ENCODE measurements at places on chromosomes 11 and 22.

DNA sequence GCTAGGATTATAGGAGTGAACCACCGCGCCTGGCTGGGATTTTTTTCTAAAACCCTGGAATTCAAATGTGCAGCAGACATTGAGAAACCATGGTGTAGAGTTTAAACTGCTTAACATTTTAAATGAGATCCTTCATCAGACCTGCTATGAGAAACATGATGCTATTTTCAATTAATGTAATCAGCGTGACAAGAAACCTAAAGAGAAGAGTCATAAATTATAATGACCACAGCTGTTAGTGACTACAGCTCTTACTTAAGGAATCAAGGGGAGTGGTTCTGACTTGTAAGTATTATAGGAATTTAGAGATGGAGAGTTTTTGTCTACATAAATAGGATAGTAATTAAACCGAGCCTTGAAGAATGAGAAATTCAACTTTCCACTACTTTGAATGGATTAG, 170.6 kb downstream of the BARX2 start:
- DNase-seq: no peak

DNA sequence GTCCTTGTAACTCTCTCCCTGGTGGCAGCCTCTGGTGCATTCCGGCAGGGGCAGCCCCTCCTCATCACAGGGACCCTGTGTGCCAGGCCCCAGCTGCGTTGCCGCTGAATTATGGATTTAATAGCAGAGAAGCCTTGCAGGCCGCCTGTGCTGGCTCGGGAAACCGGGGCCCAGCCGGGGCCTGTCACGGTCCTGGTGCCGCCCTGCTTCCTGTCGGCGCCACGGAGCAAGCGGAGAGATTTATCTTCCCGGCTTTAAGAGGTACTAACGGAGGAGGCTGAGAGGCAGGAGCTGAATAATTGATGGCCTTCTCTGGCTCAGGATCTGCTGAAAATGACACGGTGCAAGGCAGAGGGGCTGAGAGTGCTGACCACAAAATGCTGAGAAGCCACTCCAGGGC, 54.0 kb upstream of the CCDC188 start:
- DNase-seq: no peak

DNA sequence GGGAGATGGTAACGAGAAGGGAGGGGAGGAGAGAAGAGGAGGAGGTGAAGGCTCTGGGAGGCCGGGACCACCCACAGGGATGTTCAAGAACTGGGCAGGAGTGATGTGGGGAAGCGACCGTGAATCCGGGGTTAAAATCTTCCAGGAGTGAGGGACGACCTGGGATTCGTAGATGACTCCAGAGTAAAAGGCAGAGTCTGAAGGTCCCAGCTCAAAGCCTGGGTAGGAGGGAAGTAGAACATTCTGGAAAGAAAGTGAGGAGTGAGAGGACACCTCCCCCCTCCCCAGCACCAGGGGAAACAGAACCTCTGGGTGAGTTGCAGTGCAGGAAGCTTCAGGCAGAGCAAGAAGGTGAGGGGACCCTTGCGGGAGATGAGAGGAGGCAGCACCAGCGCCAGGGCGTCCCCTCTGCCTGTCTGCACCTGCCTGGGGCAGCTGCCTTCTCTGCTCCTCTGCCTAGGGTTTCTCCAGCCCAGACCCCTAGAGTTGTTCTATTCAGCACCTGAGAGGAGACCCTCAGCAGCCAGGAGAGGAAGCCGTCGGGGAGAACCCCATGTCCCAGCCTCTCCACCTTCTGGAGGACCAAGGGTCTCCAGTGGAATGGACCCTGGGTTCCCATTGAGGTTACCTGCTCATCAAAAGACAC, 49.7 kb downstream of the LINC01488 start:
- DNase-seq: no peak

DNA sequence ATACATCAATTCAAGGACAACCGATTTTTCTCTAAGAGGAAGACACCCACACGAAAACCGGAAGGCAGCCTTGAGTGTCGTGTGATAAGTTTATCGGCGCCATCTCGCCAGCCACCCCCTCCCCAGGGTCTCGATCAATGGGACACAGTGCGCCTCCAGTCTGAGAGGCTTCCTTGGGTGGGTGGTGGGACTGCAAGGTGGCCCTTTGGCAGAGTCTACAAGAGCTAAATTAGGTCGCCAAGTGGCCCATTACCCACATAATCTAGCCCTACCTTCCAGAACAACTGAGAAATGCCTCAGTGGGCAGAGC, 64.0 kb downstream of the CD6 start:
- DNase-seq: no peak

DNA sequence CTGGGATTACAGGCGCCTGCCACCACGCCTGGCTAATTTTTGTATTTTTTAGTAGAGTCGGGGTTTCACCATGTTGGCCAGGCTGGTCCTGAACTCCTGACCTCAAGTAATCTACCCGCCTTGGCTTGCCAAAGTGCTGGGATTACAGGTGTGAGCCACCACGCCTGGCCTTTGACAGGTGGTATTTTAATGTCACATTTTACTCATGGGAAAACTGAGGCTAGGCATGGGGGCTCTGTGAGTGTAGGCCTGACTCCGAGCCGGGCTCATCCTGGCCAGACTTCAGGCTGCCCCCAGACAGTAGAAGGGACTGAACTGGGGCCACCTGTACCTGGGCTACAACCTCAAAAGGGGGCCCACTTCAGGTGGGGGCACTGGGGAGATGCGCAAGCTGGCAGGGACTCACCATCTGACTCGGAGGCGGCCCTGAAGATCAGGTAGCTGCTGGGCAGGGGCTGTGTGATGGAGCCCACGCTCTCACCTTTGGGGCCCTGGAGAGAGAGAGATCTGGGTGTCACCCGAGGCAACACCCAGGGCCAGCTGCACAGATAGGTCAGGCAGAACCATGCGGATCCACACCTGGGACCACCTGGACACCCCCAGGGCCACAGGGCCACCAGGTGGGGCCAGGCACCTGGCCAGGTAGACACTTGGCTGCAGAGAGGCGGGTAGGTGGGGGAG, 45.8 kb downstream of the OSBPL5 start:
- no peak for DNase-seq

DNA sequence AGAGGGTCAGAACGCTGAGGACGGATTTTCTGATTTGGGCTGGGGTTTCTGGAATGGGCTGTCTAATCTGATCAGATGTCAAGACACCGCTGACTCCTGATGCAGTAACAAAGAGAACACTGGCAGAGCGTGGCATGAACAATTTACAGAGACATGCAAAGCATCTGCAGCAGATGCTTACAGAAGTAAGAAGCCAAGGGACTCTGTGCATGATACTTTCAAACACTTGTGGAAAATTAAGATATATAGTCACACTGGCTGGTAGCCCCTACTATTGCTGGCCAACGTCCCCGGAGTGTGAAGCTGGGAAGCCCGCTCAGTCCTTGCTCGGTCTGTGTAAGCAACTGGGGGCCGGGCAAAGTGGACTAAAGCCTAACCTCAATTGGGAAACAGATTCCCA, 903.7 kb downstream of the BRD1 start:
- DNase-seq: no peak

- no peak for DNase-seq
Measured at GRCh38 chr11:68362801-68363379, 50.5 kb downstream of the LRP5 start.

- no peak for DNase-seq
Measured at GRCh38 chr11:57213342-57214097, 23.5 kb downstream of the APLNR start.

DNA sequence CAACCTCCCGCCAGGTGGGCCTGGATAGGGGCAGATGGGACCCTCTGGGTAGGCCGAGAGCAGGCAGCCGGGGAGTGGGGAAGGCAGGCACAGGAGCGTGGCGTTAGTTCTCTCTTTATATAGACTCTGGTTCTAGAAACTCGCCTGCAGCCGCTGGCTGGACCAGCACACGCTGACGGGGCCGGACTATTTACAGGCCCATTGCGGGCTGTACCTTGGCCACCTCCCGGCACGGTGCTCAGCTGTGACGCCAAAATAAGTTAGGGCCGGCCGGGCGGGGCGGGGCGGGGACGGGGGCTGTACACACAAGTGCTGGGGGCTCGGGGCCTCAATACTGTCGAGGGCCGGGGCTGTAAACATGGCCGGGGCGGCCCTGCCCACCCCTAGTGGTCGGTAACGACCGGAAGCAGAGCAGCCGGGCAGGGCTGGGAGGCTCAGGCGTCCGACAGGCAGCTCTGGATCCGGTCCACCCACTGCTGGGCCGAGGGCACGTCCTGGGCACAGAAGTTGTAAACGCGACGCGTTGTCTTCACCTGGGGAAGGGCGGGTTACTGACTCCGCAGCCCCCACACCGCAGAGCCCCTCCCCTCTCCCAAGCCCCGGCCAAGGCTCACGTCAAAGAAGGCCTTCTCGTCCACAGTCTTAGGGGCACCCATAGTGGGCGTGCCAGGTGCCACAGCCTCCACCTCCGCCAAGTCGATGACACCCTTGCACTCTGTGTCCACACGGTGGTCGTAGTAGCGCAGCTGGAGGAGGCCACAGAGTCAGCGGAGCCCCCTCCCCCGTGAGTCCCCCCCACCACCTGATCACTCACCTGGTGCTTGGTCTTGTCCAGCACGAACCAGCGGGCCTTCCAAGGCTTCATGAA, 27.9 kb downstream of the SBF1 start:
- DNase-seq: no peak

DNA sequence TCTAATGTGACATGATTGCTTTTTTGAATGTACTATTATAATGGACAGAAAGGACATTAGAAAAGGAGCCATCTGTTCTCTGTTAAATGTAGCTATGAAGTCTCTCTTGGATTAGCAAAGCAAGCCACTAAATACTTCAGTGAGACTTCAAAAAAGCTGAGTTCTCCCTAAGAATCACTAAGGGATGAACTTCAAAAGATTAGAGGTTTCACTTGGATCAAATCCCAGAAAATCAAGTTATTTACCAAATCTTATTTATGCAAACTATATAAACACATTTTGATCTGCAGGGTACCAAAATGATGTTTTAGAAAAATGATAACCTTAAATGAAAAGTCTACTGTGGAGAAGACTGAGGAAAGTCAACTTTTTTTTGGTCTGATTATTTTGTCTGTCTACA, 82.1 kb upstream of the MTMR2 start:
- DNase-seq: no peak

- DNase-seq: no peak
Measured at GRCh38 chr22:36377022-36377631, 10.6 kb downstream of the MYH9 start.

GRCh38 chr11:76798202-76798581, 15.0 kb downstream of the TSKU start:
- no peak for DNase-seq

- DNase-seq: no peak
Measured at GRCh38 chr22:27872488-27872887, 46.6 kb downstream of the PITPNB start.

DNA sequence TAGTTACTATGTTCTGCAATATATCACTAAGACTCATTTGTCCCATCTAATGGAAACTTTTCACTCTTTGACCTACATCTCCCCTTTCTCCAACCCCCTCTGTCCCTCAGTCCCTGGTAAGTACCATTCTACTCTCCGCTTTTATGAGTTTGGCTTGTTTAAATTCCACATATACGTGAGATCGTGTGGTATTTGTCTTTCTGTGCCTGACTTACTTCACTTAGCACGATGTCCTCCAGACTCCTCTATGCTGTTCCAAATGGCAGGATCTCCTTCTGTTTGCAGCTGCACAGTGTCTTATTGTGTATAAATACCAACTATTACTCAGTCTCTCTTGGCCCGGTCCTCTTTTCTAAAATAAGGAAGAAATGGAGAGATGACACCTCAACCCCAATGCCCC, 205.4 kb upstream of the NTM start:
- DNase-seq: no peak

DNA sequence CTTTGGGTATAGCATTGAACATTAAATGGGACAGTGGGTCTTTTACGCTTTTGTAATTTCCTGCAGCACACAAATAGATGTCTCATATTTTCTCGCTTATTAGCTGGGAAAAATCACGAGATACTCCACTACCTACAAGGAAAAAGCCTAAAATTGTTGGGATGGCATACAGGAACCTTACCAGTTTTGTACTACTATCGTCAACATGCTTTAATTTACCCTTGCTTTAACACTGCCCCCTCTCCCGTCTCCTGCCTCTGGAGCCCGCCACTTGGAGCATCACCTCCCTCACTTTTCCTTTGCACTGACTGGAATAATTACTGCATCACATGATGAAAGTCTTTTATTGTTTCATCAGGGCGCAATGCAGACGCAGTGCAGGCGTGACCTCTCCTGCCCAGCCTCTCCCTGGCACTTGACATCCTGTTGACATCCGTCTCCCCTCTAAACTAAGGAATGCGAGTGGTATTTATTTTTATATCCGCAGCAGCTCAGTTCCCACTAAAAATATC, 1.0 kb upstream of the FNBP4 start:
- DNase-seq: peak; percentile 60

GRCh38 chr11:7490535-7490934, 5.2 kb downstream of the OLFML1 start:
- no peak for DNase-seq

GRCh38 chr11:7341551-7341950, 89.8 kb downstream of the SYT9 start:
- DNase-seq: no peak

DNA sequence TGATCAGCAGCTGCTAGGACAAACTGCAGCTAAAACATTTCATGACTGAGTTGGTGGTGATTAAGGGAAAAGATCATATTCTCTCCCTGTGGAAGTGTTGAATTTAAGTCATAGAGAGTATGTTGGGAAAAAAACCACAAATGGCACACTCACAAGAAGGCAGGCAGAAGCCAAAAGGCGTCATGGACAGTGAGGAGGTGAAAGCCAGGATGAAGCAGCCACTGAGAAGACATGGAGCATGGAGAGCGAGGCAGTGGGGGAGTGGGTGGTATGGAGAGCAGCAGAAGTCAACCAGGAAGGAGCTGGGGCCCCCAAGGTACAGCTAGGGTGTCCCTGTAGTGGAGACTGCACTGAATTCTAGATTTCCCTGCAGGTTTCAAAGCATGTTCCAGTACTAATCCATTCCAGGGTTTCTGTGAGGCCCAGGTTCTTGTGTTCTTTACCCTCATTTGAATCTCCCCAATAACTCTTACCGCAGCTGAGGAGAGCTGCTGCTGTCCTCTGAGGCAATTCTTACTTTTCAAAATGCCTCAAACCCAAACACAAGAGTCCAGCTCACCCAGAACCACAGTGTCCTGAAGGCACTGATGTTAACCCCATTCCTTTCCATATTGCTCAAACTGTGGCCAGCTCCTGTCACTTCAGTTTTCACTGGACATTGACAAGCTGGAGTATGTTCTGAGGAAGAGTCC, 191.8 kb upstream of the E2F8 start:
- DNase-seq: peak; percentile 11

- no peak for DNase-seq
Measured at GRCh38 chr11:107397357-107397756, 60.3 kb downstream of the CWF19L2 start.

GRCh38 chr11:90542092-90542491, 319.2 kb upstream of the CHORDC1 start:
- DNase-seq: no peak
